ENCODE measurements at places on chromosomes 11 and 22.

DNA sequence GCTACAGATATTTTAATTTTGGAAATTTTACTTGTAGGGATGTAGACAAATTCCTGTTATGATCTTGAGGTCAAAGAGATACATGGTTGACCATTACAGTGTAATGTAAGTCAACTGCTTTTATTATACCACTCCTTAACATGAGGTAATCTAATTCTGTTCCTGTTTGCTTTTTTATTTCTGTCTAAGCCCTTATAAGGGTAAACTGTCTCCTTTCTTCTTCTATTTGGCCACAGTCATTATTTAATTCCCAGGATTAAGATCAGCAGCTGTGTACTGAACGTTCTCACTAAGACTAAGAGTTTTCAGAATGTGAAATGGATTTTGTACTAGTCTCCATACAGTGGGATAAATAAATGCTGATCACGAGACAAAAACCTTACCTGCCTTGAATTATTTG is 32.8 kb downstream of the C2CD3 start:
- DNase-seq, result no peak

GRCh38 chr11:10975287-10975721 is 117.5 kb upstream of the ZBED5 start:
- DNase-seq, result no peak

DNA sequence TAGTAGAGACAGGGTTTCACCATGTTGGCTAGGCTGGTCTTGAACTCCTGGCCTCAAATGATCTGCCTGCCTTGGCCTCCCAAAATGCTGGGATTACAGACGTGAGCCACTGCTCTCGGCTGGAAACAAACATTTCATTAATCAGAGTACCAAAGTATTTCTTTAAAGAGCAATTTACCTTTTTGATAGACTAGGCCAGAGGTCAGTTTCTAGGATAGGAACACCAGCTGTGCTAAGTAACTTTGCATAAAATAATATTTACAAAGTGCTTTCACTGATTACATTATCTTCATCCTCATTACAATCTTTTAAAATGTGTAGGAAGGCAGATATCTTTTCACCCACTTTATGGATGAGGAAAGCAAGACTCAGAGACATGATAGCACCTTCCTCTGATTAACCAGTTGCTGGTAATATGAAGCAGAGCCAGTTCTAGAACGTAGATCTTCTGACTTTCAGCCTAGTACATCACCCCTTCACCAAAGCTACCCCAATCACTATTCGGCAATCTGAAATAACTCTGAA is 355.2 kb downstream of the SOX6 start:
- DNase-seq, result no peak

DNA sequence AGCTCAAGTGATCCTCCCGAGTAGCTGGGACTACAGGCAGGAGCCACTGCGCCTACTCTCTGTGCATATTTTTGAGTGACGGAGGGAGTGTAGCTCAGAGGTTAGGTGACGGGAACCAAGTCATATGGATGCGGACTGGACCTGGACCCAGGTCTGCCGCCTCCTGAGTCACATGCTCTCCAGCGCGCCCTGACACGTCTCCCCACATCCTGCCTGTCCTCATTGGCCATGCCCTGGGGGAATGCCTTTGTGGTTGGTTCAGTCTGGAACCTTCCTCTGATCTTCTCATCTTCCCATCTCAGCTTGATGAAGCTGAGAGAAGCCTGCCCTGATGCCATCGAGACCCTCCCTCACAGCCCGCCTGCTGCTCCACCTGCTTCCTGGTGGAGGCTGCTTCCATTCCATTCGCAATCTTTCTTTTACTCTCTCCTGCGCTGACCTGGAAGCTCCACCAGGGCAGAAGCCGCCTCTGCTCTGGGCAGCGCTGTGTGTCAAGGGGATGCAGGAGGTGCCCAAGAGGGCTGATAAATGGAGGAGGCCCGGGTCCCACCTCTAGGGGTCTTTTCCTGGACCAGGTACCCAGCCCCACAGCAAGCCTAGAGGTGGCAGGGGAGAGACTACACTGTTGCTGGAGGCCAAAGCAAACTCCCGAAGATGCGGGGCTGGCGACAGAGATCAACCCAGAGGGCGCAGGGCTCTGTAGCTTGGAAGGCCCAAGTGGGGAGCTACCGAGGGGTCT is 13.9 kb upstream of the BAIAP2L2 start:
- DNase-seq, result no peak

- no peak for DNase-seq
These were observed 6.7 kb upstream of the MCAM start for GRCh38 chr11:119323532-119324033.

GRCh38 chr11:123219066-123219690 is 24.1 kb upstream of the CLMP start:
- DNase-seq, result no peak

DNA sequence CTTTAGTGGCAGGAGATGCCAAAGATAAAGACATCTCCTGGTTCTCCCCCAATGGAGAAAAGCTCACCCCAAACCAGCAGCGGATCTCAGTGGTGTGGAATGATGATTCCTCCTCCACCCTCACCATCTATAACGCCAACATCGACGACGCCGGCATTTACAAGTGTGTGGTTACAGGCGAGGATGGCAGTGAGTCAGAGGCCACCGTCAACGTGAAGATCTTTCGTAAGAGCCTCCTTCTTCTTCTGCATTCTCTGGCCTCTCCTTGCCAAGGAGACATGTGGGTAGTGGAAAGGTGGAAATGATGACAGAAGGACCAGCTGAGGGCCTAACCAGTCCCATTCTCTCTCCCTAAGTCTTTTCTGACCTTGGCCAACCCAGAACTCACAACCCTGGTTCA is 110.1 kb upstream of the TTC12 start:
- DNase-seq, result no peak

- DNase-seq, result no peak
These were observed 36.9 kb downstream of the CAT start for GRCh38 chr11:34475656-34476055.

DNA sequence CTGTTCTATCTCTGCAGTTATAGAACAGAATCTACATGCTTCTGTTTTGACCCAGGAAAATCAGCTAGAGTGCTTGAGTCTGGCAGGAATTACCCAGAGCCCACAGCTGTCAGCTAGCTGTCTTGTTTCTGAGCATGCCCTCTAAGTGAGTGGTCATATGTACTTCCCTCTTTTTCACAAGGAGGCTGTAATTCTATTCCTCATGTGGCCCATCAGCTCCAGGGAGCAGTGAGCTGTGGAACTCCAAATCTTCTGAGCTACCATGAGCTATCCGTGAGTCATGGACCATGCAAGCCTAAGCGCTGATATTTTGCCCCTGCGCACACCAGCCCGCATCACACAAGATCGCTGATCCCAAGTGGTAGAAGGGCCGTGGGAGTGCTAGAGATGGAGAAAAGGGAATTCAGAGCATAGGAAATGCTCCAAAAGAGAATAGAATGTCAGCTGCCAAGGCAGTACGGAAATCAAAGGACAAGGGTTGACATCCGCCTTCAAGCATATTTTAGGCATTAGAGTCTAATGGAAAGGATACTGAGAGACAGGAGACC is 5.4 kb downstream of the FJX1 start:
- no peak for DNase-seq

GRCh38 chr11:8096575-8096974 is 15.6 kb downstream of the TUB start:
- no peak for DNase-seq

DNA sequence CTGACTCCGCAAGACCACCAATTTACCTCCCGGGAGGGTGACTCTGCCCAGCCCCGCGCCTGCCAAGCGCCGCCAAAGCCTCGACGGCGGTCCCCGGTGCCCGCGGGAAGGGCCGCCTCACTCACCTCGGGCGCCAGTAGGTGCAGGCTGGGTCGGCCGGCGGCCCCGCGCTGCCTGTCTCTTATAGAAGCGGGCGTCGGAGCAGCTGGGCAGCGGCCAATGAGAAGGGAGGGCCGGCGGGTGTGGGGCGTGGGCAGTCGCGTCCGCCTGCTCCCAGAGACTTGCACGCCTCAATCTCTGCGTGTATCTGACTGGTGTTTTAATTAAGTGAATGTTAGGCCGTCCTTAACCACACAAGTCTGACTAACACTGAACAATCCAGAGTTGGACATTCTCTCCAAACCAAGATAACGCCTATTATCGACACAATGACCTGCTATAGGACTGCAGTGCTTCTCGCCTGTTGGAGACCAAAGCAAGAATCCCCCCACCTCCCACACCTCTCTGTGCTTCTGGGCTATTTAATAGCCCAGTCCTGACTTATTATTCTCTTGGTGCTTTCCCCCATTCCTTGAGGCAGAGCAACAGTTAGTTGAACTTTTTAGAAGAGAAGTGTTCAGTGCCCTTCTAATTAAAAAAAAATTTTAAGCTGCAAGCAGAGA is at the start of gene TPH1:
TSS of gene TPH1 (minus strand) at position 154 of the 662 bp plus-strand sequence. CDS start 5,507 bp downstream, outside the sequence.
- no peak for DNase-seq

DNA sequence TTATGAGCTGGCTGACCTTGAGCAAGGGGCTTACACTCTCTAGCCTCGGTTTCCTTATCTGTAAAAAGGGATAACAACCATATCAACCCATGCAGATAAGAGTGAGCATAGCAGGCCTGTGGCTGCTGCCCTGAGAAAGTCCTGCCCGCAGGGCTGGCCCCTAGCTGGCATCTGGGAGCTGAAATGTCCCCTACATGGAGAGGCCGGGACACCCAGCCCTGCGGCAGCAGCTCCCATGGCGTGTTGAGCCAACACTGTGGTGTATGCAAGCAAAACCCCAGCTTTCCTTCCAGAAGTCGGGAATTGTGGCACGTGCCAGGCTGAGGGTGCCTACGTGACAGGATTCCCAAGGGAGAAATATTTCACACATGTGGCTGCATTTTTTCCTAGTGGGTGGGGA is 358.9 kb downstream of the CTTN start:
- no peak for DNase-seq

DNA sequence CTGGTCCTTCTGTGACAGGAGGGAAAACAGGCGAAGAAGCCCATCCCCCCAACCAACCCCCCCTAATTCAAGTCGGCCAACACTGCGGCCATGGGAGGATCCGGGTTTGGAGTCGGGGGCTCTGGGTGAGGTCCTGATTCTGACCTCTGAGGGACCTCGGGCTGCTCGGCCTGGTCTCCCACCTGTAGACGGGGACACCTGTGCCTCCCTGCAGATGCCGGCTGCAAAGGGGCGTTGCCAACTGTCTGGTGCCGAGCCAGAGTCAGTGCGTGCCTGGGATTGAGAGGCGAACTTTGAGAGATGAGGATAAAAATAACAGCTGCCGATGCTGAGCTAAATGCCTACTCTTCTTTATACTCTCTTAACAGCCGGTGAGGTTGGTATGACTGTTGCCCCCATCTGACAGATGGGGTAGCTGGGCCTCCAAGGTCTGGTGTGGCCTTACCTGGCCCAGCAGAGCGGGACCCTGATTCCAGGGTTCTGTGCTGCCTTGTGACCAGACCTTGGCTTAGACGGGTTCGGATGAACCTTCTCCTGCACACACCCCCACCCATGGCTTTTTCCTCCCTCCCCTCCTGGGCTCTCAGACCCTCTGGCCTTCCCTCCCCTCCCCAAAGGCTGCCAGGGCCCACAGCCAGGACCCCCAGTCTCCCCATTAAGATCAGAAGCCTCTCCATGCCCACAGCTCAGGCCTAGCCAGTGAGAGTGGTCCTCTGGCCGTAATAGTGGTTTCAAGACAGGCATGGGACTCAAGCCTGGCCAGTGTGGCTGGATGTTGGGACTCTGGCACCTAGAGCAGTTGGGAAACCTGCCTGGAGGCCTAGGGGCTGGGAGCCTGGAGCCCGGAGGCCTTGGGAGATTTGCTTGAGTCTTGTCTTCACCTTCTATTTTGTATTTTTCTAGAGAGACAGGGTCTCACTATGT is 41.7 kb downstream of the KCNJ4 start:
- DNase-seq, result no peak

GRCh38 chr11:66336234-66337102 is at the start of gene RIN1:
Gene RIN1 (minus strand): TSS chr11:66336434. CDS start chr11:66336402, 32 bp downstream.
- DNase-seq, result no peak

- no peak for DNase-seq
These were observed 6.1 kb downstream of the SWAP70 start for GRCh38 chr11:9669954-9670353.

DNA sequence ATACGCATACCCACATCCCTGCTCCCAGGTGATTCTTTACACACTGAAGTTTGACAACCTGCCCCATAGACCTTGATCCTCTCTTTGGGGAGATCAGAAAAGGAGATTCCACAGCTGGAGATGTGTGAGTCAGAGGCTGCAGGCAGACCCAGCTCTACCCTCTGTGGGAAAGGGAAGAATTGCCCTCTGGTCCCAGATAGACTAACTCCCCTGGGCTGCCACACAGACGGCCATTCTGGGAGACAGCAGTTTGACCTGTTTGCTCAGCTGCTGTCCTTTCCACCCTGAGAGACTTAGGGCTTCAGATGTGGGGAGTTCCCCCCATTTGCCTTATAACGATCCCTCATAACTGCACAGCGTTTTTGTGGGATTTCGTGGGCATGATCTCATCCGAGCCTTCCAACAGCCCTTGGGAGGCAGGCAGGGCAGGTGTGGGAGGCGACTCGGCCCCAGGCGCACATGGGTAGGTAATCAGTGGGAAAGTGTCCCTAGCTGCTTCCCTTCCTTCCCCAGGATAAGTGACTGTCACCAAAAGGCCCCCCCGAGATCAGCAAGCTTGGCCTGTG is 14.1 kb downstream of the FAM83F start:
- DNase-seq, result no peak

DNA sequence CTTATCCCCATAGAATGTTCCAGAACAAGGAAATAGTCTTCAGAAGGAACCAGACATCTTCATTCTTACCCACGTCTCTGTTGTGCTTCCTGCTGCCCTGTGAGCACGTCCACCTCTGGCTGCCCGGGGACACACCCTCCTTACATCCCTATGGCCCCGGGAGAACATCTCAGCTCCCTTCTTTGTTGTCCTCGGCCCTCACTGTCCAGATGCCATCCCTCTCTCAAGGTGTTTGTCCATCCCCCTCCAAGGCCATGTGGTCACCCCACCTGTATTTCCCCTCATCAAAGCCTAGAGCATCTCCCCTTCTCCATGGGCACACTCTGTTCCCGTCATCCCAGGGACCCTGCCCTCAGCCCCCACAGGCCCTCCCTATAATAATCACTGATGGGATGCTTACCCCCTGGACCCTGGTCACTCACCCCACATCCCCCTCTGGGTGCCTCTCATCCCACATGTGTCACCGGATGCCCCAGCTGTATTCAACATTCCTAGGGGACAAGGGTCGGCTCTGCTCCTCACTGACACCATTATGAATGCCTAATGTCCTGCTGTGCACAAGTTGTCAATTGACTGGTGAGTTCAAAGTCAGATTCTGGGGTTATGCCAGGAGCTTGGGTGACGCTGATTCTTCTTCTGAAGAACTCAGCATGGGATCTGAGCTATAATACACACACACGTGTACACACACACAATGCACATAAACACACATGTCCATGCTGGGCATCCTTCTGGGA is 28.8 kb downstream of the IGLL5 start:
- no peak for DNase-seq

GRCh38 chr11:125690006-125690405 is 9.4 kb upstream of the ACRV1 start:
- DNase-seq, result no peak

DNA sequence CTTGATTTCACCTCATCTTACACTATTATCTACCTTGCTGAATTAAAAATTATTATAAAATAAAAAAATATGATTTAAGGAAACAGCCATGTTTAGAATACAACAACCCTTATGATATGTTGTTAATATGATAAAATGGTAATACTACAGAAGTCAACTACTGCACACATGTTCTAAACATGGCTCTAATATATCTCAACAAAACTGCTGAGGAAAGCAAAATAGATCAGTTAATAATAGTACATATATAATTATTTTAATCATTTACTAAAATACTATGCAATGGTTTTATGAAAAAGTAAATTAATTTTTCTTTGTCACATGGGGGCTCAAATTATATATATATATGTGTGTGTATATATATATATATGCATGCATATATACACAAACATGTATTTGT is 57.7 kb downstream of the EIF3M start:
- no peak for DNase-seq

Data from left renal cortex interstitium (tissue), 4 donors.